Adrenal gland (tissue), 19 donors: ENCODE measurements at places on chromosomes 3 and 15. TPM values are rescaled to one million over a fixed set of nuclear protein-coding genes. Genes with fewer than 3 reads are reported as not detected.

Gene DUOX1
- 14.2 TPM for polyA plus RNA-seq

- no peak for DNase-seq
Observed at GRCh38 chr3:130779031-130779430, 32.4 kb upstream of the PIK3R4 start.

GRCh38 chr3:179276743-179277142 is 25.8 kb upstream of the KCNMB3 start:
- no peak for DNase-seq

- DNase-seq = no peak
Observed at GRCh38 chr3:127226946-127227842, 34.3 kb downstream of the PRR23E start.

- peak; percentile 72 for DNase-seq
Observed at GRCh38 chr15:100114100-100114499, 227.7 kb downstream of the ADAMTS17 start.

GRCh38 chr3:61505197-61505596 is 56.2 kb upstream of the PTPRG start:
- no peak for DNase-seq

- DNase-seq = no peak
Observed at GRCh38 chr3:48759071-48759470, 42.0 kb upstream of the IP6K2 start.

Gene COL6A5
- polyA plus RNA-seq = not detected

DNA sequence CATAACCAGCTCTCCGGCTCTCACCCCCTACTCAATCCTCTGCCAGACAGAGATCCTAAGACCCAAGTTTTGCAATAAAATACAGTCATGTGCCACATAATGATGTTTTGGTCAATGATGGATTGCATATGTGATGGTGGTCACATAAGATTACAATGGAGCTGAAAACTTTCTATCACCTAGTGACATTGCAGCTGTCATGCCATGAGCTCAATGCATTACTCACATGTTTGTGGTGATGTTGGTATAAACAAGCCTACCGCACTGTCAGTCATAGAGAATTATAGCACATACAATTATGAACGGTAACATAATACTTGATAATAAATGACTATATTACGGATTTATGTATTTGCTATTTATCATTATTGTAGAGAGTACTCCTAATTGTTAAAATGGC is 26.9 kb upstream of the SAMMSON start:
- no peak for DNase-seq

Gene CACNA2D2
- 2.0 TPM for polyA plus RNA-seq

- DNase-seq = no peak
Observed at GRCh38 chr3:154018100-154018696, 103.0 kb upstream of the ARHGEF26 start.

DNA sequence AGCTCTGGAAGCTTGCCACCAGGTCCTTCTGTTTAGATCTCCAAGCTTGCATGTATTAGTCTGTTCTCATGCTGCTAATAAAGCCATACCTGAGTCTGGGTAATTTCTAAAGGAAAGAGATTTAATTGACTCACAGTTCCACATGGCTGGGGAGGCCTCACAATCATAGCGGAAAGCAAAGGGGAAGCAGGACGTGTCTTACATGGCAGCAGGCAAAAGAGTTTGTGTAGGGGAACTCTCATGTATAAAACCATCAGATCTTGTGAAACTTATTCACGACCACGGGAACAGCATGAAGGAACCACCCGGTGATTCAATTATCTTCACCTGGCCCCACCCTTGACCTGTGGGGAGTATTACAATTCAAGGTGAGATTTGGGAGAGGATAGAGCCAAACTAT is 147.0 kb upstream of the PROK2 start:
- DNase-seq = no peak

DNA sequence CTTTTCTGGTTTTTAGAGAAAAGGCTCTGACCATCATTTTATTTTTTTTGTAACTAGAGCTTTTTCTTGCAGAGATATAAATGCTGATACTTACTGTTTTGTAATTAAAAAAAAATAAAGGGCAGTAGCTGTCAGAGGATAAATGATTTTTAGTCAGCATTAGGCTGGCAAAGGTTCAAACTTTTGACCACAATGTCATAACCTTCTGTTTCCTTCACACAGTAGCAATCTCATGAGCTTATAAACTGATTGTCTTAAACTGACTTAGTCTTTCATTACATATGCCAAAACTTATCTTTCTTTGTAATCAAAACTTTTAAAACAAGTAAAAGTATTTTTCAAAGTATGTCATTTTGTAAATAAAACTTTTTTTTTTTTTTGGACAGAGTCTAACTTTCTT is 841.9 kb downstream of the OTOL1 start:
- no peak for DNase-seq

GRCh38 chr3:194871143-194871863 is 185.6 kb downstream of the FAM43A start:
- peak; percentile 75 for DNase-seq

DNA sequence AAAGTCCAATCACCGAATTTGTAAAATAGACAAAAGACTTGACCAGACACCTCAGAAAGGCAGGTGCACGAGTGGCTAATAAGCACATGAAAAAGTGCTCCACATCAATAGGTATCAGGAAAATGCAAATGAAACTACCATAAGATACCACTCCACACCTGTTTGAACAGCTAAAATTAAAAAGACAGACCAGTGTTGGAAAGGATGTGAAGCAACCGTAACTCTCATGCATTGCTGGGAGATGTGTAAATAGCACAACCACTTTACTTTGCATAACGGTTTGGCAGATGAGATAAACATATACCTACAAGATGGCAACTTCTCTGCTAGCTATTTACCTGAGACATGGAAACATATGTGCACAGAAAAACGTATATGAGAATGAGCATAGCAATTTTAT is 56.9 kb downstream of the CADPS start:
- DNase-seq = no peak

GRCh38 chr3:66017591-66017990 is 21.1 kb downstream of the MAGI1 start:
- no peak for DNase-seq

Gene ELL3
- 3.2 TPM for polyA plus RNA-seq

Gene STAC
- 5.3 TPM for polyA plus RNA-seq

DNA sequence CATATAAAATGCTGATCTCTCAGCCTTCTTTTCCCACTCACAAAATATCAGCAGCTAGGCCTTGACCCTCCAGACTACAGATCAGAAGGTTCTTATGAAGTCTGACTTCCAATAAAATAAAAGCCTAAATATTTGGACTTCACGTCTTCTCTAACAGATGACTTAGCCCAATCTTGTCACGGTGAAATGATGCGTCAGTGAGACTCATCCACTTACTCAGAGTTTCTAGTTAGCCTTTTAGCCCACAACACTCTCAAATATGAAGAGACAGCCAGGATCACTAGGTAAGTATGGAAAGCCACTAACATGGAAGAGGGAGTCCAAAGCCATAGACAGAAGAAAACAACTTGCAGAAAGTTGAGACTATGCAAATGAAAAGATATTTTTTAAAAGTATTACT is 601.2 kb downstream of the PYDC2 start:
- DNase-seq = no peak

DNA sequence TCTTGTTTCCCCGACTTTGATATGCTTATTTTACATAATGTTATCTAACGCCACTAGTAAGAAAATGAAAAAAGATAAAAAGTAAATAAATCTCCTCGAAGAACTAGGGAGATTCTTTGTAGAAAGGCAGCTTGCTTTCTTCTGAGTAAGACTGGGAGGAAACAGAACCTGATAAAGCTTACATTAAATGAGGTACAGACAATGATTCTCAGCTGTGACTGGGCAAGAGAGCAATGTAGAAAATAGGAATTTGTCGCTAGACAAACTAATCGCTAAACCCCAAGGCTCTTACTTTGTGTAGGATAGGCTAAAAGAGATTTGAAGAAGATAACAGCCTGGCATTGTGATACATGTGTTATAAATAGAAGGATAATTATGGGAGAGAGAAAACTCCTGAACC is 919.0 kb upstream of the ALCAM start:
- no peak for DNase-seq

DNA sequence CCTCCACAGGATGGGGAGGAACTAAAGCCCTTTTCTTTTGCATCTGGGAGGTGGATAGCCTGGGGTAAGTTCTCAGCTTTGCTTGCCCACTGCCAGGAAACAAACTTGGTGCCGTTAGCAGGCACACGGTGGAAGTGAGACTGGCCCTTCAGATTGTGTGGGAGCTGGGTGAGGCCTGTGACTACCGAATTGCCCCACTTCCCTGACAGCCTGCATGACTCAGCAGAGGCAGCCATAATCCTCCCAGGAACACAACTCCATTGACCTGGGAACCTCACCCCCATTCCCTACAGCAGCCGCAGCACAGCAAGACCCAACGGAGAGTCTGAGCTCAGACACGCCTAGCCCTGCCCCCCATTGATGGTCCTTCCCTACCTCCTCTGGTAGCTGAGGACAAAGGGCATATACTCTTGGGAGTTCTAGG is 282.6 kb downstream of the KLF13 start:
- DNase-seq = no peak

Gene RSL24D1
- 43.0 TPM for polyA plus RNA-seq

- DNase-seq = no peak
Observed at GRCh38 chr3:12557473-12558100, 700 bp downstream of the MKRN2 start.

- DNase-seq = peak; percentile 39
Observed at GRCh38 chr15:96851613-96852012, 521.1 kb downstream of the NR2F2 start.

GRCh38 chr3:146732325-146732724 is 127.2 kb upstream of the PLSCR5 start:
- no peak for DNase-seq

DNA sequence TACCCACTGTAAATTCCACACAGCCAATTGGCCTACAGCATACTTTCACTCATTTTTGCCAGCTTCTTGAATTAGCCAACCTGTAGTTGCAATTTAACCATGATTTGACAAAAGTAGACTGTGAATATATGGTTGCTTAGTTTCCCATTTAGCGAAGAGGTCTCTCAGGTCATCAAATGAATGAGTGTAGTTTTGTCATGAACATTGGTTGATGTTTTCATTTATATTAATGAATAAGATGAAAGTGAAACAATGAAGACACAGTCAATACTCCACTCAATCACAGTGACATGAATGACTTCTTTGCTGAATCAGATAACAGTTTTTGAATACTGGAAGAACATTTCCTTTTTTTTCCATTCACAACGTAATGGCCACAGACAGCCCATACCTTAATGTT is 15.3 kb upstream of the FAM3D start:
- no peak for DNase-seq

Gene GOLGA8S
- 0.05 TPM for polyA plus RNA-seq

Gene PP2D1
- not detected for polyA plus RNA-seq

DNA sequence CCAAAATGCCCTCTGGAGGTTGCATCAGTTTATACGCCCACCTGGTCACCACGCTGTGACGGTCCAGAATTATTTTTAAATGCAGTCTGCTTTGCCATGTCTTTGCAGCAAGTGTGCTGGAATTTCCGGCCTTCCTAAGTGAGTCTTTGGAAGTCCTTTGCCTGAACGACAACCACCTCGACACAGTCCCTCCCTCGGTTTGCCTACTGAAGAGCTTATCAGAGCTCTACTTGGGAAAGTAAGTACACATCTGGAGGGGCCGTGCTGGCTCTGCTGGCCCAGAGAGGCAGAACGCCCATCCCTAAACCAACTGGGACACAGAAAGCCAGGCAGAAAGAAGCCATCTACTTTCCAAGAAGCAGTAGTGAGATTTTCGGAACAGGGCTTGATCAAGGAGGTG is 101.8 kb downstream of the LRRK1 start:
- DNase-seq = no peak

Gene TAMM41
- polyA plus RNA-seq = 13.2 TPM

GRCh38 chr15:77347197-77347596 is 72.7 kb downstream of the PEAK1 start:
- no peak for DNase-seq

DNA sequence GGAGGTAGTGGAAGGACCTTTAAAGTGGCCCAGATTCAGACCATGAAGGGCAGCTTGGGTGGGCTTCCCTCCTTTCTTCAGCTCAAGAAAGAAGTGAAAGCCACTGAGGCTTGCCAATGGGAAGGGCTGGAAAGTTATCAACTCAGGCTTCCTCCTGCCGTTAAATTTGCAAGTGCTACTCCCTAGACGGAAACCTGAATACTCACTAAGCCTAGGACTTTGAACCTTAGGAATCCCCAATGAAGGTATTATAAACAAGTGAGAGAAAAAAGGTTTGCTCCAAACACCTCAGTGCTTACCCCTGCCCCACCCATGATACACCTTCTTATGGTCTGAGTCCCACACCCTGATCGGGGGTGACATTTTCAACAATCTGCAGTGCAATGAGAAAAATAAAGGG is 396.4 kb downstream of the SHQ1 start:
- DNase-seq = no peak

Gene CCR2
- polyA plus RNA-seq = 0.57 TPM

Gene ANKRD63
- polyA plus RNA-seq = not detected

DNA sequence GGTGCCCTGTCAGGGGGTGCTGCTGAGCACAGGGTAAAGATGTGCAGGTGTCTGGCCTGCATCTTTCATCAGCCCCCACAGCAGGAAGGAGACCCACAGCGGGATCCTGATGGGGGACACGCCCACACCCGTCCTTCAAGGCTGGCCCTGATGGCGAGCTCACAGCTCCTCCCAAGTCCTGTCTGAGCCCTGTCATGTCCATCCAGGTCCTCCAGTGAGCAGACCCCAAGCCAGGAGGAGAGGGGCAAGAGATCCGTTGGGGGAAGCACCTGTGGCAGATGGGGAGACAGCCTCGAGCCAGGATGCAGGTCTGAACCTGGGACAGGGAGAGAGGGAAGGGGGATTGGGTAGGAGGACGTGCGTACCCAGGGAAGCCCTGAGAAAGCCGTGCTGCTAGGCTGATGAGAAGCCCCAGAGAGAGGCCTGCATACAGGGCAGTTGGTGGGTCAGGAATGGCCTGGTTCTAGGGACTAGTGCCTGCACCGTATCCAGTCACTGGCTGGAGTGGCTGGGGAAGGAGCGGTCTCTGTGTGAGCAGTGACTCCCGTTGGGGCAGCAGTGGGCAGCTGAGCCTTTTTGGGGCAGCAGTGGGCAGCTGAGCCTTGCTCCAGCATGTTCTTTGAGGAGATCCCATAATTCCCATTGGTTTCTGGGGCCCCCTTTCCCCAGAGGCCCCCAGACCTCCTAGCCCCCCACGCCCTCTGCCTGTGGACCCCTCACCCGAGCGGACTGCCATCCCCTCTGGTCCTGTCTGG is 133.3 kb upstream of the MEF2A start:
- DNase-seq = peak; percentile 11

GRCh38 chr3:46734773-46735172 is 17.1 kb upstream of the PRSS50 start:
- DNase-seq = no peak

DNA sequence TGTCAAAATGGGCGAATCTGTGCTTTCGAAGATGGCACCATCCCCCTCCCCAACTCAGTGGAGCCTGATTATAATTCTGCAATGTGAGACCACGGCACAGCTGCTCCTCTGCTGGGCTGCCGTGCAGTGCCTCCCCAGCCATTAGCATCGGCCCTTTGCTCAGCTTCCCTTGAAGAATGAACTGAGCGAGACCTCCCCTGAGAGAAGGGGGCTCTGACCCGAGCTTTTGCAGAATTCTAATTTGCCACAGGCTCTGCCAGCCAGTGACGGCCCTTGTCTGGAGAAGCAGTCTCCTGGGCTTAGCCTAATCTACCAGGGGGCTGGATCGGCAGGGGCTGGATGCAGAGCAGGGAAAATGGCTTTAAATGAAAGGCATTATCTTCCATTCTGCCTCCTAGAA is 57.2 kb downstream of the GLDN start:
- DNase-seq = no peak
